ENCODE measurements at places on chromosomes 1 and 21.

- DNase-seq = no peak
Measured at GRCh38 chr1:201730611-201731010, 98.3 kb upstream of the IPO9 start.

DNA sequence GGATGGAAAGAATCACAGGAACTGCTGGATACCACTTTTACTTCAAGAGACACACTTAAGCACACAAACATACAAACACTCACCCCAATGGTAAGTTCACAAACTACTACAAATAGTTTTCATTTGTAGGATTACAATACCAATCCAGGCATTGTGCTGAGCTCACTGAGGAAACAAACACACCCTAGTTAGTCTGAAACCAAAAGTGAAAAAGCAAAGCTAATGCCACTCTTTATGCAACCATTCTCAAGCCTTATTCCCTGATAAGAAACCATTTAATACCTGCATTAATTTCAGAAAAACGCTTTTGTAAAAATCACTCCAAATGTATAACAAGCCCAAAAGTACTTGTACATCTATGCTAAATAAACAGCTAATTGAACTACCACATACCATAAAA, 38.3 kb downstream of the RNF115 start:
- DNase-seq = no peak

GRCh38 chr1:28480308-28480707, 25.5 kb upstream of the RCC1 start:
- no peak for DNase-seq

- DNase-seq = no peak
Measured at GRCh38 chr1:63547621-63548294, 24.4 kb downstream of the EFCAB7 start.

GRCh38 chr1:40989066-40989465, 9.6 kb downstream of the CTPS1 start:
- no peak for DNase-seq

DNA sequence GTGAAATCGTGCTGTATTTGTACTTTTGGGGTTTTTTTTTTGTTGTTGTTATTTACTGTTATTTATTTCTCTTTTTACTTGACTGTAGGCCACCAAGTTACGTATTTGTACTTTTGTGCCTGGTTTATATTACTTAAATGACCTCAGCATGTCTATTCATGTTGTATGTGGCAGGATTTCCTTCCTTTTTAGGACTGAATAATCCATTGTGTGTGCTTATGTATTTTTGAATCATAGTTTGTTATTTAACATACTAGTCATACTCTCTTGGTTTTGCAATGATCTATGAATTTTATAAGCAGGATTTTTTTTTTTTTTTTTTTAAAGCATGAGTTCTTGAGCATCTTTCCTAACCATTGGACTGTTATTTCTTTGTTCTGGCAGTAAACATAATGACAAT, 51.2 kb downstream of the RNF2 start:
- no peak for DNase-seq

DNA sequence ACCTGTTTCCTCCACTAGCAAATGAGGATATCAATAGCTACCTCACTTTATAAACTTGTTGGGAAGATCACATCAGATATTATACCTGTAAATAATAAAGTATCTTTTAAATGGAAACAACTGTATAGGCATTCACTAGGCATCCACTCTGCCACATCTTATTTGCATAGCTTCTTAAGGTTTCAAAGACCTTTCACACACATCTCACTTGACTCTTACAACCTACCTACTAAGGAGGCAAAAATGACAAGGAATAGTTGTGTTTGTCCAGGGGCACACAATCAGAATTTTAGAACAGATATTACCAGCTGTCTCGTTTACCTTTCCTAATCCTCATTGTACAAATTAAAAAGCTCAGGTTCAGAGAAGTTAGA, 51.5 kb downstream of the VANGL2 start:
- DNase-seq = no peak

GRCh38 chr1:112938210-112938609, 17.8 kb downstream of the SLC16A1 start:
- no peak for DNase-seq

DNA sequence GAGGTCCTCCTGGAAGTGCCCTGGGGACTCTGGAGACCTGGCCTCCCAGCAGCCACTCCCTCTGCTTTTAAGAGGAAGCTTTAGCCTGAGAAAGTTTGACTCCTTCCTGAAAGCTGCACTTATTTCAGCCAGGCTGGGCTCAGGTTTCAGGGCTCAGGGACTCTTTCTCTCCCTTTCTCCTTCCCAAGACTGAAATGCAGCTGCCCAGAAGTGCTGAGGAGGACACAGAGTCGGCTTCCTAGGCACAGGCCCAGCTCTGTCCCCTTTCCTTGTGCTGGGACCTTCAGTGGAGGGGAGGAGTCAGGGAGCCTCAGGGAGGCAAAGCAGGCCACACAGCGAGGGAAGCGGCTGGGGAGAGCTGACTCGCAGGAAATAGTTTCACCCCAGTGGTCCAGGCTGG, 137.3 kb downstream of the NAV1 start:
- DNase-seq = no peak

DNA sequence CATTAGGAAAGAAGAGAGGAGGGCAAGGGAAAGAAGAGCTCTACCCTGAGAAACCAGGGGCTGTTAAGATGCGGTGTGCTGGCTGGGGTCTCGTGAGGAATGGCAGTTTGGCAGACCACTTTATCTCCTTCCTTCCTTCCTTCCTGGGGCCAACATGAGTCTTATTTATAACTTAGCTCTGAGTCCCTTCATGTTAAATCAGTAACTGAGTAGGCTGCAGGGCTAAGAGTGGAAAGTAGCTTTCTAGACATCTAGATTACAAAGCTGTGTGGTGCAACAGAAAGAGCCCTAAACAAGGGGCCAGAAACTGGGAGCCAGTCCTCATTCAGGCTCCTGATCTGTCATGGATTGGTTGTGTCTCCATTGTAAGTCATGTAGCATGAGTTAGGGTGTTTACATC, 135.4 kb upstream of the DUSP10 start:
- DNase-seq = no peak

- no peak for DNase-seq
Measured at GRCh38 chr1:15757016-15757543, 1.5 kb upstream of the FBLIM1 start.

DNA sequence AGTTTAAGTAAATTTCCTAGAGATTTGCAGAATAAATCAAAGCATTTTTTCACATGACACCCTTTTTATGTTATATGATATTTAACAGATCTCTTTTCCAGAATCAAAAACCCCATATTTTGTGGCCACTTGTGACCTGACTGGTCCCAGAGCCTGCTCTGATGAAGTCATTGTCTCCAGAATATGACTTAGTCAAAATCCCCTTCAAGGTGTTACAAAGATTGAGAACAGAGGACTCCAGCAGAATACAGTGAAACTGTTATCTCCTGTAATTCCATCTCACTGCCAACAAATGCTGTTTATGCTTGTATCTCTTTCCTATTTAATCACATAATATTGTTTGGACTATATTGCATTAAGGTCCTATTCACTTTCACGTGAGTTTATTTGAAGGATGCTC, 25.6 kb downstream of the RGS1 start:
- DNase-seq = no peak

- DNase-seq = no peak
Measured at GRCh38 chr1:12614402-12615158, 3.4 kb downstream of the DHRS3 start.

DNA sequence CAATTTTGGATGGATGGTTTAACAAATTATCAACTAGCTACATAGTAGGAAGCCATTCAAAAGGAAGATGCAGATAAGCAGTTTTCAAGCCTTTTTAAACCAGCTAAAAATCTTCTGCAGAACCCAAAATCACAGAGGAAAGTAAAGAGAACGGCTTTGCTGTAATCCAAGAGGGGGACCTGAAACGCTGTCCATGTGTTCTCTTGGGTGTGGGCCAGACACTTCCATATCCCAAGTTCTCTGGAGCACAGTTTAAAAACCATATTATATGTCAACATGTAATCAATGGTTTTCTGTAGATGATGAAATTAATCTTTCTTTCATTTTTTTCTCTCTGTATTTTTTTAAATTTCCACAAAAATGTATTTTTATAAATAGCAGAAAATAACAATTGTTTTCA, 90.5 kb downstream of the SELENOF start:
- no peak for DNase-seq

All from stimulated activated CD4-positive, alpha-beta T cell treated with anti-CD3 and anti-CD28 coated beads, TNF-alpha, amount 100 ng/mL, for 48 hours (primary cell).